ENCODE measurements at places on chromosomes 6 and 20. TPM values are rescaled to one million over a fixed set of nuclear protein-coding genes. Genes with fewer than 3 reads are reported as not detected.
A peak's percentile ranks its signal among the peaks of the same experiment; 100 is the strongest.

NINL gene
- 60.2 TPM for polyA plus RNA-seq

ZFAND3 gene
- polyA plus RNA-seq: 158 TPM

FAM209A gene
- not detected for polyA plus RNA-seq

CST3 gene
- polyA plus RNA-seq: 175 TPM

COL10A1 gene
- polyA plus RNA-seq: 0.66 TPM

PBOV1 gene
- polyA plus RNA-seq: not detected

ADGB gene
- 0.46 TPM for polyA plus RNA-seq

LY6G5B gene
- polyA plus RNA-seq: 30.6 TPM

C6orf47 gene
- polyA plus RNA-seq: 17.3 TPM

DBNDD2 gene
- polyA plus RNA-seq: 24.7 TPM

DNA sequence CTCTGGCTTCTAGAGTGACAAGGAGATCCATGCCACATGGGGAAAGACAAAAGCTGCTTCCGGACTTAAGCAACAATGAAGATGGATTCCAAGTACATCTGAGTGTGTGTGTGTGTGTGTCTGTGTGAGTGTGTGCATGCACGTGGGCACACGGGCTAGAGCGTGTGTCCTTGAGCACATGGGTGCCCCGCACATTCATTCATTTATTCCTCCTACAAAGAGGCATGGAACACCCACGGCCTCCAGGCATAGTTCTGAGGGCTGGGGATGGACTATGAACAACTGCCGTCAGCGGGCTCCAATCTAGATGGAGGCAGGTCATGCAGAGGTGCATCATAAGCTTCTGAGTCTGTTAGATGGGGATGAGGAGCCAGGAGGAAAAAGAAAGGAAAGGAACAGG lies 49.1 kb downstream of the GRM4 start:
- no peak for DNase-seq

DNA sequence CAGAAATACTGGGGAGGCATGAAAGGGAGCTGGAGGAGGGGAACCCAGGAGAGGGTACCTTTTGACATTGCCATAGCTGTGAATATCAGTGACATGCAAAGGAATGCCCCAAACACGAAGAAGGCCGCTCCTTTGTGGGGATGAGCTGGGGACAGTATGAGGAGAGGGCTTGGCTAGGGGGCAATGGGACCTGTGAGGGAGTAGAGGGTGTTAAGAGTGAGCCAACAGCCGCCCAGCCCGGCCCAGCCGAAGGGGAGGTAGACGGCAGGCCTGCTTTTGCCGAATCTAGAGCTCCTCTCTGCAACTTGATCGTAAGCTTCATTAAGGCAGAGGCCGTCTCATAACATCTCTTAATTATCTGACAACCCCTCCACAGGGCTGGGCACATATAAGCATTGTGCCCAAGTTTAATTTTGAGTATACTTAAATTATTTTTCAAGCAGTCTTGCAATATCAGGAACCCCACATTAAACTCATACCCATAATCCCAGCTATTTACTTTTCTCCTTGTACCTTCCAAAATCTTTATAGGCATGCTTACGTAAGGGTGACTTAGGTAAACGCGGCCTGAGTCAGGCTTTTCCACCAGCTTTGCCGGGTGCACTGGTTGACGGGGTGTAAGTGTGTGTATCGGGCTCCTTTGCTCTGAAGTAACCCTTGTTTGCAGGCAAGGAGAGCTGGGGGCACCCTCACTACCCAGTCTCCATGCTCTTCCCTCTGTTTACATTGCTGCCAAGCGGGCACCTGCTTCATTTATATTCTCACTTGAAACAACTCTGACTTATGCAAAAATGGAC lies 24.9 kb upstream of the VEGFA start:
- no peak for DNase-seq

DNA sequence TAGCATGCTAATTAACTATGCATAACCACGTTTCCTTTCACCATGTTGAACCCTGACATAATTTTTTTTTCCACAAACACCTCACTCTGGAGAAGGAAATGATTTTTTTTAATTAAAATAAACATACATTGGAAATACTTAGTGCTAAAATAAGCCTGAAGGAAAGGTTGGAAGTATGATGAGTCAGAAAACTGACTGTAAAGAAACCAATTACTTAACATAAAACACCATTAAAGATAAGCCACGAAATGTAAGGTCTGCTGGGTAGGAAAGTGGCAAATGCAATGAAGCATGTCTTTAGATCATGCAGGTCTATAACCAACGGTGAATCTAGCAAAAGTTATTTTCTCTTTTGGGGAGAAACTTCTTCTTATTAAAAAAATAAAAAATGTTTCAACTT lies 47.5 kb downstream of the OPRM1 start:
- DNase-seq: no peak

- DNase-seq: no peak
Observed at GRCh38 chr6:30760549-30760948, 16.2 kb upstream of the IER3 start.

GRCh38 chr6:8995156-8995555 lies 559.8 kb upstream of the SLC35B3 start:
- no peak for DNase-seq

- no peak for DNase-seq
Observed at GRCh38 chr6:134517868-134518267, 200.0 kb upstream of the SGK1 start.

- no peak for DNase-seq
Observed at GRCh38 chr6:140809694-140810101, 1323.0 kb upstream of the GJE1 start.

- no peak for DNase-seq
Observed at GRCh38 chr6:163077134-163077533, 337.4 kb upstream of the QKI start.

GRCh38 chr6:106773522-106773921 lies 144.1 kb downstream of the QRSL1 start:
- peak; percentile 61 for DNase-seq

DNA sequence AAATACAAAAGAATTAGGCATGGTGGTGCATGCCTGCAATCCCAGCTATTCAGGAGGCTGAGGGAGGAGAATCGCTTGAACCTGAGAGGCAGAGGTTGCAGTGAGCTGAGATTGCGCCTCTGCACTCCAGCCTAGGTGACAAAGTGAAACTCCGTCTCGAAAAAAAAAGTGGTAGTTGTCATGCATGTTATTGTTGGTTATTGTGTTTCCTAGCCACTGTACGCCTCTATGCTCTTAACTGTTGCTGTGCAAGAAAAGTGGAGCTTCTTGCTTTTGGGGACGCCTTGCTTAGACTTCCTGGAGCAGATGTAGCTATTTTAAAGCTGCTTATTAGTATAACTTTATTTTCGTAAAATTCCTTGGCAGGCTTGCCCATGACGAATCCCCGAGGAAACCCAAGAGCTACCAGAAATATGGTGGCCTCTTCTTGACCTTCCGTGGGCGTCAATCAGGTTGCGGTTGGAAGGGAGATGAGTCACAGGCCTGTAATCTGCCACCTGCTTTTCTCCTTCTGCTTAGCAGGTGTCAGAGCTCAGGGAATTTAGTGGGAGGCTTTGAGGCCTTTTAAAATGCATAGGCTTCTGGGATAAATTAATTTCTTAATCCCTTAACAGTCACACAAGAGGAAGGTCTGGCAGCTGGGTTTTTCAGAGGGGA lies 17.3 kb downstream of the GABRR2 start:
- DNase-seq: no peak

GRCh38 chr6:10511477-10511876 lies 9.7 kb upstream of the GCNT2 start:
- no peak for DNase-seq

DNA sequence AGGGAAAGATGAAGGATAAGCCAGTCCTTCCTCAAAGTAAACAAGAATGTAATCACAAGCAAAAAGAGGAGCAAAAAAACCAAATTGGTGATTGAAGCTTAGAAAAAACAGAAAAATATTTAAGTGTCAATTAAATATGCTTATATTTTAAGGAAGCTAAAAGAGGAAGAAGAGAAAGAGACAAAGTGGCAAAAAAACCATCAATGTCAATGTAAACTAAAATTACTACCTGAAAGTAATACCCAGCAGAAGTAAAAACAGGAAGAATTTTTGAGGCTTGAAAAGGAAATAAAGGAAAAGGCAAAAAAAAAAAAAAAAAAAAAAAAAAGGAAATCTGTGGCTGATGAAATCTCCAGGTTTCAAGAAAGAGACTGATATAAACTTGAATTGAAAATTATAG lies 36.2 kb upstream of the OGFRL1 start:
- no peak for DNase-seq

GRCh38 chr20:50491168-50491567 lies 19.0 kb upstream of the PTPN1 start:
- no peak for DNase-seq

DNA sequence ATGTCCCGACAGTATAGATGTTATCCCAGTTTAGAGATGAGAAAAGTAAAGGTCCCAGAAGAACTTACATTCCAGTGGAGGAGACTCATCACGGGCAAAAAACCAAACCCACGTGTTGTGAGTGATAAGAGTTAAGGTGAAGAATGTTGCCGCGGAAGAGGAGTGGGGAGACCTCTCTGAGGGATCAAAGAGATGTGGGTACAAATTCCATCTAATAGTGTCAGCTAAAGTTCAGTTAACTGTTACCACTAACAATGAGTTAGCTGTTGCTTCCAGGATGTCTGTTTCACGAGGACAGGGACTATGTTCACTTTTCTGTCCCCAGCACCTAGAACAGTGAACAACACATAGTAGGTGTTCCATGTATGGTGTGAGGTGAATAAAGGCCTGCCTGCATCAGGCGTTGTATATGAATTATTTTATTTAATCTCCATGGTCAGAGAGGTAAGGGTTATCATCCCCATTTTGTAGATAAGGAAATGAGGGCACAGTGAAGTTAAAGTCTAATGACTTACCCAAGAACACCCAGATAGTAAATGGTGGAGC lies 39.8 kb upstream of the RSPO4 start:
- DNase-seq: no peak

- DNase-seq: no peak
Observed at GRCh38 chr20:47315339-47316056, 41.0 kb downstream of the ZMYND8 start.

GRCh38 chr20:13809373-13809772 lies 24.5 kb downstream of the NDUFAF5 start:
- DNase-seq: no peak

DNA sequence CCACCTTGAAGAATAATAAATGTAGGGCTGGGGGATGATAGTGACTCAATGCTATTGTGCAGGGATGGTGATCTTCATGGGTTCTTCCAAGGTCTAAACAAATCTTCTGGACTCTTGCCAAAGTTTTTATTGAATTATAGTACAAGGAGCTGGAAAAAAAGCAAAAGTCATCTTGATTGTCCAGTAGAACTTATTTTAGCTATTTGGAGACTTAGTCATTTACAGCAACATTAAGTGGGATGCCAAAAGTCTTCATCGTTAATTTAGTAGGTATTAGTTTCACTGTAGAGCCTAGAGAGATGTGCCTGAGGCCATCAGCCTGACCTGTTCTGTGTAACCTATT lies 212.9 kb upstream of the TBX18 start:
- no peak for DNase-seq

DNA sequence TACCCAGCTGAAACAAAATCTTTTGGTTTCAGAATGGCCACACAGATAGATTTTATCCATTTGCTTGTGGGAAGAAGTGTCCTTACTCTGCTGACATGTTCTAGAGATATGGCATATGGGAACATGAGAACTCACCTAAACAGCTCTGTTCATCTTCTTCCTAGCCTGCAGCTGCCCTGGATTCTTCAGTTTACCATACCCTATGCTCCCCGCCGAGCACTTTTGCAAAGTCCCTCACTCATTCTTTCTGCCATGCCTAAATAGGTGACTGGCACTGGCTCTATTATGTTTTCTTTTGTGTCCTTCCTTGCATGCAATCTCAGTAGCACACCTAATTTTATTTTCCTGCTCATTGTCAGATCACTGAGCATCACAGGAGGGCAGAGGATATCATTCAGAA lies 293.7 kb upstream of the RSPO3 start:
- no peak for DNase-seq

GRCh38 chr20:39574061-39574460 lies 611.9 kb downstream of the DHX35 start:
- peak; percentile 4 for DNase-seq

- no peak for DNase-seq
Observed at GRCh38 chr20:47800623-47801022, 15.3 kb upstream of the SULF2 start.

DNA sequence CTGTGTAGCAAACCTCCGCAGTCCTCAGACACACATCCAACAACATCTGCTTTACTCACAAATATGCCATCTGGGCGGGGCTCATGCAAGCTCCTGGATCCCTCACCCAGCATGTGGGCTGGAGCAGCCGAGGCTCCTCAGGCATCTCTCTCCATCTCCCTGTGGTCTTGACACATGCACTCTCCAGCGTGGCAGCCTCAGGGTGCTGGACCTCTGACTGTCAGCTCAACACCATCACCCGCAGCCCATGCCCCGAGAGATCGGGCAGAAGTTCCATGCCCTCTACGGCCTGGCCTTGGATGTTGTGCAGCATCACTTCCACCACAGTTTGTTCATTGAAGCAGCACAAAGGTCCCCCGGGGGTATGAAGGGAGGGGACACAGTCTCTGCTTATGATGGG lies 32.6 kb upstream of the CD93 start:
- DNase-seq: no peak

GRCh38 chr6:131787766-131788712 lies 19.8 kb upstream of the ENPP1 start:
- DNase-seq: no peak

DNA sequence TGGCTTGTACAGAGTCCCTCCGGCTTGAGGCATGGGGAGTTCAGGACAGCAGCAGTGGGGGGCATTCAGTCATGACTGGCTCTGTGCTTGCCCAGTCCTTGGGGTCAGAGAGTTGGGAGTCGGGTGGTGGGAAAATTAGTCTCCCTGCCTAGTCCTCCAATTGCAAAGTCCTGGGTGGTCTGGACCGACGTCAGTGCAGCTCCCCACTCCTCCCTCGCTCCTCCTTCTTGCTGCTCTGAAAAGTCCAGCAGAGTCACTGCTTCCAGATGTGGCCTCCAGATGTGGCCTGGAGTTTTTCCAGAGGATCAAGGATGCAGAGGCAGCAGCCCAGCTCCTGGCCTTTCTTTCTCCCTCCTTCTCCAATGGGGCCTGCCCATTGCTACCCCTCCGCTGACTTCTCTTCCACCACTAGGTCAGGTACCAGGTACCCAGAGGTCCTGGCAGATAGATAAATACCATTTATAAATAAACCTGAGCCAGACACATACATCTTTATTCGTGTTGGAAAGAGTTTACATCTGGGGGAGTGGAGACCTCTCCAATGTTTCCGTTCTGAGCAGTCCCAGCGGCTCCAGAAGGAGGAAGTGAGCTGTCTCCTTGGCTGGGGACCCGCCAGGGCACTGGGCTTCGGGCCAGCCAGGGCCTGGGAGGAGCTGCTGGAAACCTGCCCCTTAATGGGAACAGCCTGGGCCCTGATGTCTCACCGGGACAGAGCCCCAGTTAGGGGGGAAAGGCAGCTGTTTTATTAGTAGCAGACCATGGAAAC lies 49.0 kb upstream of the RNF24 start:
- peak; percentile 75 for DNase-seq

- DNase-seq: no peak
Observed at GRCh38 chr6:110615722-110616121, 139.3 kb upstream of the SLC22A16 start.

DNA sequence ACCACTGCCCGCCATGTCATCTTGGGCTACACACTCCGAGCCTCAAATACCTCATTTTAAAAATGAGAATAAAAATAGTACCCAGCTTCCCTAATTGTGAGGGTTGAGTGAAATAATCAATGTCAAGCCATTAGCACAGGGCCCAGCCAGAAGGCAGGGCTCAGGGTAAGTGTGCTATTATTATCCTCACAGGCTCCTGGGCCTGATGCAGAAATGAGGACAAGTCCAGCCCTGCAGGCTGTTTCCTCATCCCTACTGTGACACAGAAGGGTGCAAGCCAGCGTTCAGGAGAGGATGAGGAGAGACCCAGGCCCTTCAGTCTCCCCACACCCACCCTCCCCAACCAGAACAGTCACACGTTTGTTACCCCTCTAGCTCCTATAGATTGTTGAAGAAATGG lies 4.0 kb downstream of the DLK2 start:
- DNase-seq: no peak

GRCh38 chr6:142446168-142446567 lies 144.4 kb downstream of the ADGRG6 start:
- DNase-seq: no peak

Data from renal cortex interstitium (tissue), 15 donors.